Lower leg skin (tissue), 4 donors: ENCODE measurements at places on chromosomes 4 and X.

- DNase-seq, result no peak
Observed at GRCh38 chr4:81747242-81747930, 275.7 kb upstream of the RASGEF1B start.

DNA sequence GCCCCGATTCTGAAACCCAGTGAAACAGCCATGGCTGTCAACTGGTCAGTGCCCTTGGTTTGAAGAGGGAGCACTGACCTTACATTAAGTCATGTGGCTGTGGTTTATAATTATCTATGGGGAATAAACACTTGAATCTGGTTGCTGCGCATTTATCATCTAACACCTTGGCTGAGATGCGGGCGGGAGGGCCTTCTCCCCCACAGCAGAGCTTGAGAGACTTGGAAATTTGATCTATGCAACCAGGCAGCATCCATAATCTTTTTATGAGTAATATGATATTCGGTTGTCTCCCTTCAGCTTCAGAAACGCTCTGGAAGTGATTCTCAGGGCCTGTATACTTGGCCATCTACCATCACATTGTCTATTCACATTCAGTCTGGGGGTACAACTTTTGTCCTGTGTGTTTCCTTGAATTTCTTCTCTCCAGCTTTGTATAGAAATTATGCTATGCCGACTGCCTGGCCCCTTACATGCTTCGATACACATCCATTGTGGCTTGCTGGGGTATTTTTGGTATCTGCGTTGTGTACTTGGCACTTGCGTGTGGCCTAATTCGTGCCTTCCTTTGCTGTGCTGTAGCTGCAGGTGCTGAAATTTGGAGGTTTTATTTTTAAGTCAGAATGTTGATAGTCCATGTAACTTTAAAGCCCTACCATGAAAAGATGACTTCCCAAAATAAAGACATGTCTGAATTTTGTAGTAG is 321.6 kb downstream of the ARHGAP10 start:
- DNase-seq, result no peak

- no peak for DNase-seq
Observed at GRCh38 chrX:10508891-10509290, 111.5 kb downstream of the MID1 start.

DNA sequence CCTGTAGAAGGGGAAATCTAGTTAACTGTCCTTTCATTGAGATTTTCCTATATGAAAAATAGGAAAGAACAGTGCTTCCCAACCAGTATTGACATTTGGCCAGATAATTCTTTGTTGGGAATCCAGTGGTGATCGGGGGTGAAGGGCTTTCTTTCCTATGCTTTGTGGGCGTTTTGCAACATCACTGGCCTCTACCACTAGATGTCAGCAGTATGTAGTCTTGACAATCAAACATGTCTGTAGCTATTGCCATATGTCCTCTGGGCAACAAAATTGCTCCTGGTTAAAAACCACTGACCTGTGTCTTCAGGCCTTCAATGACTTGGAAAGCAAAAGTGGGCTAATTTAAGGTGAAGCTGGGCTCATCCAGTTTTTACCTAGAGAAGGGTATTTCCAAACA is 658.5 kb downstream of the DACH2 start:
- no peak for DNase-seq

DNA sequence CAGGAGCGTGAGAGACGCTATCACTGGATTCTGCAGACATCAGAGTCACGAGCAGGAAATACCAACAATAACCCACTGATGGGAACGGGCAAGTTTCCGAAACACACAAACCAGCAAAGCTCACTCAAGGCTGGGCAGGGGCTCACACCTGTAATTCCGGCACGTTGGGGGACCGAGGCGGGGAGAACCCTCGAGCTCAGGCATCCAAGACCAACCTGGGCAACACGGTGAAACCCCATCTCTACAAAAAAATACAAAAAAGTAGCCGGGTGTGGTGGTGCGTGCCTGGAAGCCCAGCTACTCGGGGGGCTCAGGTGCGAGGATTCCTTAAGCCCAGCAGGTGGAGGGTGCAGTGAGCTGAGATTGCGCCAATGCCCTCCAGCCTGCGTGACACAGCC is 17.2 kb upstream of the GTPBP6 start:
- DNase-seq, result no peak

DNA sequence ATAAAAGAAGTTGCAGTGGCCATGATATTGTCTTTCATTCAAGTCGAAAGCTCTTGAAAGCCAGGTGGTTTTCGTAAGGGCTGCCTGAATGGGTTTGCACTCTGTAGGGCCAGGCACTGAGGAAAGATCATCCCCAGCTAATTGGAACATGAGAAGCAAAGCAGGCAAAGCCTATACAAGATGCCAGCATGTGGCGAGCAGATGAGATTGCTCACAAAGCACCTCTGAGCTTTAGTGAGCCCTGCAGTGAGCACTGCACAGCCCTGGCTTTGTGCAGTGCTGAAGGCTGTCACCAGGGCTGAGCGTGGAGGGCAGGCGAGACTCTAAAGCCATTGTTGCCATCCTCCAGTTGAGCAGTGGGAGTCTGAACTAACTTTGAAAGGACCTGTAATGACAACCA is 53.8 kb downstream of the HADH start:
- DNase-seq, result no peak

DNA sequence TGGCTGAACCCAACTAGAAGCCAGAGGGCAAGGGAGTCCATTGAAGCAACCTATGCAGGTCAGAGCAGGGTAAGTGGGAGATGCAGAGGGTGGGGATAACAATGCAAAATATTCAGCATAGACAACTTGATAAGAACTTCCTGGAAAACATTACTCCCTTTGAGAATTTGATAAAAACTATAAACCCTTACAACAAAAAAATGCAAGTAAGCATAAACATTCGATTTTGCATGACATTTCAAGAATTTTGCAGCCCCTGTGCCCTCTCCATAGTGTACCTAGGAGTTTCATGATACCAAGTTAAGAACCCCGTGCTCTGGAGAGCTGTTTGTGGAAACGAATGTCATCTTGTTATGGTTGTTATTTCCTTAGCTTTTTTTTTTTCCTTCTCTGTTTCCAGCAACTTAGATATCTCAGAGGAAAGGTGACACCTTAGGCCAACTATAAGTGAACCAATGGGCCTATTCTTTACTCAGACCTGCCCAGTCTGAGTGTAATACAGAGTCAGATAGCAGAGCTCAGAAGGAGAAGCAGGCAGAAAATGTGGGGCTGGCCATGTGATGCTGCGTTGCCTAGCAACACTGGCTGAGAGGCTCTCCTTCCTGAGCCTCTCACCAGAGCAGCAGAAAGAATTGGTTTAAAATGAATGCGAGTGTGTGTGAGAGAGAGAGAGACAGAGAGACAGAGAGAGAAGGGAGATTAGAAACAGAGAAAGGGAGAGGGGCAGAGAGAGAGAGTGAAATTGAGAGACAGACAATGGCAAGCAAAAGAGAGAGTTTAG is 36.7 kb upstream of the GABRQ start:
- no peak for DNase-seq

DNA sequence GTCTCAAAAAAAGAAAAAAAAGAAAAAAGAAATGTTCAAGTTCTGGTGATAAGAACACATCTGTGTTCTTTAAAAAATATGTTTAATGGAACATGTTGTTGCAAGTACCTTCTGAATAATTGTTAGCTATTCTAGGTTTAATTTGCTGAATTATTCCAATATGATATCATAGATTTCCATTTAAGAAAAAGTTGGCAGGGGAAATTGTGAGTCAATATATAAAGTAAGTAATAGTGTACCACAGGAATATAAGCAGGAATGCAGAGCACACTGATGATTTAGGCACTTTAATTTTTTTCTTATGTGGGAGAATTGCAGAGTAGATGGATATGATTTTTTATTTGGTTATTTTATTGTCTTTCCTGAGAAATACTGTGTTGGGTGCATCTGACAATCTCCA is 190.7 kb downstream of the RPA4 start:
- no peak for DNase-seq

- no peak for DNase-seq
Observed at GRCh38 chr4:114754616-114755015, 156.0 kb downstream of the UGT8 start.

- no peak for DNase-seq
Observed at GRCh38 chrX:24782011-24782410, 88.3 kb downstream of the POLA1 start.
